ENCODE measurements at places on chromosomes 1 and 21.

- no peak for DNase-seq
These were observed 166.4 kb upstream of the PROX1 start for GRCh38 chr1:213821175-213821942.

DNA sequence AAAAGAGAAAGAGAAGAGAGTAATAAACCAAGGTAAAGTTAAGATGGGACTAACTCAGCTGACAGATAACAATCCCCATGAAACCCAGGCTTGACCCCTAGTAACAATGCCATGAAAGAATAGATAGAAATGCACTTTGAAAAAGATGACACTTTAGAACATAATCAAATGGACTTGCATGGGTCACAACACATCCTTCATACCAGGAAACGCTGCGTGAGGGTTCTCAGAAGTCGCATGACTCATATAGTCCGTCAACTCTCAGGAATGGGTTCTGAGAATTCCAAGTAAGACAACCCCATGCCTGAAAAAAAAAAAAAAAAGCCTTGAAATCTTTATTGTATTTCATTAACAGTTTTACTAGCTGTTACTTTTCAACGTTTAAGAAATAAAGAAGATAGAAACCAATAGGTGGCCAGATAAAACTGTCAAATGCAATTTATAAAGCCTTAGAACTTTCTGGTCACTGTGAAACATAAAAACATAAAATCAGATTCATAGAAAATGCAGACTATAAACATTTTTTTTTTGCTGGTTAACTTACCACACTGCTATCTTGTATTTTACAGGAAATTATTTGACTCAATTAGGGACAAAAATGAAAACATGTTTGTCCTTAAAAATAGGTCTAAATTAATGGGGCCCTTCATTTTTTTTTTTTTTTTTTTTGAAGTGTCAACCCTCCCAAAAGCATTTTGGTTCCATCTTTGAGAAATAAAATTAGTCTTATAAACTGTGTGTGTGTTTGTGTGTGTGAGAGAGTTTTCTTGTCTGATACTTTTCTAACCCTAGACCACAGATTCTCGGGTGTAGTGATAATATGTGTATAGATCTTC lies 202.1 kb downstream of the NCAM2 start:
- DNase-seq: no peak

- no peak for DNase-seq
These were observed 960 bp downstream of the MX2 start for GRCh38 chr21:41362605-41363369.

DNA sequence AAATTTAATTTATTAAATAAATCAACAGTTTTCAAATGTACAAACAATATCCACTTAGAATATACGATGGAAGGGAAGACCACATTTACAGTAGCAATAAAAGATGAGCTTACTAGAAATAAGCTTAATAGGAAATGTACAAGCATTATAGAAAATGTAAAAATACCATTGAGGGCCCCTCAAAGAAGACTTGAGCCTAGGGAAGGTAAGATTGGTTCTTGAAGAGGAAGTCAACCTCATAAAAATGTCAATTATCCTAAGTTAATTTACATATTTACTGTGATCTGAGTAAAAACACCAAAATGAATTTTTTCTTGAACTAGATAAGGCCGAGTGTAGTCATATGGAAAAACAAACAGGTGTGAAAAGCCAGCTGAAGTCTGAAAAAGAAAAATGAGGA lies 39.7 kb upstream of the TRIM67 start:
- DNase-seq: no peak

DNA sequence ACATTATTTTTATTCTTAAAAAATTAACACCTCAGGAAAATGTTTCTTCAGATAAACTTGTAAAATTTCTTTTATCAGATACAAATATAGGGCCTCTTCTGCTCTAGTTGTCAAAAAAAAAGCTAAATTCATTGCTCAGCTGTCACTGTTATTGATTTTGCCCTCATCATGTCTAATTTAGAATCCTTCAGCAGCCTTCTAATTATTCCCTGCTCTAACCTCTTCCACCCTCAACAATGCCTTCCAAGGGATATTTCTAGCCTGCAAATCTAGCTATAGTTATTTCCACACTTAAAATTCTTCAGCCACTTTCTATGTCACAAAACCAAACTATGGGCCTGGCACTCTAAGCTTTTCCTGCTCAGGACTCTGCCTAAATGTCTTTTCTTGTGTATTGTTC lies 25.2 kb downstream of the PDE4B start:
- no peak for DNase-seq

GRCh38 chr1:27873671-27874384 lies 1.5 kb downstream of the THEMIS2 start:
- DNase-seq: no peak

GRCh38 chr1:96944432-96945092 lies 223.0 kb downstream of the PTBP2 start:
- DNase-seq: no peak

GRCh38 chr1:63630666-63631065 lies 37.5 kb downstream of the PGM1 start:
- no peak for DNase-seq

DNA sequence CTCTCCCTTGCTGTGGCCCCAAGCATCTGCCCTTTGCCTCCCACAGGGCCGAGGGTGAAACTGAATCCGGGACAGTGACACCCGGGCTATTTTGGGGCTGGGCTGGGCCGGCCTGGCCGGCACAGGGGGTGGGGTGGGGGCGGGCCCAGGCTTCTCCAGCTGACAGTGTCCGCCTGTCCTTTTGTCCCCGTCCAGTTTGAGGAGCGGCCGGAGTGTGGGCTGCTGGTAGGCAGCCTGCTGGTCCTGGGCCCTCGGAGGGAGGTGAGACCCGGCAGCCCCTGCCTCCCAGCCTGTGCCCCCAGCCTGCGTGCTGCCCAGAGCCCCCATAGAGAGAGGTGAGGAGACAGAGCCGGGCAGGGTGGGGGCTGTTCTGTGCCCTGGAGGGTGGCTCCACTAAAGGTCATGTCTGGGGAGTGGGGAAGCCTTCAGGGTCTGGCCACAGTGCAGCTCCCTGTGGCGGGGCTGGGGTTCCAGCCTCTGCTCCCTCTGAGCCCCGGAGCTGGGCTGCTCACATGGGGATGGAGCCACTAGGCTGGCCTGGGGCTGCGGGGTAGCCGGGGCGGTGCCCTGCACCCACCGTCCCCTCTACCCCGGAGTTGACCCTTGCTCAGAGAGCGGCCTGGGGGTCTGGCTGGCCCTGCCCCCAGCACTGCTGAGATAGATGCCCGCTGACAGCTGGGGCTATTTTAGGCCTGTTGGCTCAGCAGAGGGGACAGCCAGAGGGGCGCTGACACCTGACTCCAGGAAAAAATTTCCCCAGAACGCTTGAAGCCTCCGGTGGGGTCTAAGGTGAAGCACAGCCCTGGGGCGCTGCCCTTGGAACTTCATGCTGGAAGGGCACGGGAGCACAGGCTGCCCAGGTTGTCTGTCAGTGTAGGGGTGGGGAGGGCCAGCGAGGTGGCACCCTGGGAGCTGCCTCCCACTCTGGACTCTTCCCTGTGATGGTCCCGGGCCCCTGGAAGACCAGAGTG lies at the start of gene OBSCN:
OBSCN (plus strand) TSS at position 194 of the 971 bp plus-strand sequence. CDS start 3,740 bp downstream, outside the sequence.
- no peak for DNase-seq

DNA sequence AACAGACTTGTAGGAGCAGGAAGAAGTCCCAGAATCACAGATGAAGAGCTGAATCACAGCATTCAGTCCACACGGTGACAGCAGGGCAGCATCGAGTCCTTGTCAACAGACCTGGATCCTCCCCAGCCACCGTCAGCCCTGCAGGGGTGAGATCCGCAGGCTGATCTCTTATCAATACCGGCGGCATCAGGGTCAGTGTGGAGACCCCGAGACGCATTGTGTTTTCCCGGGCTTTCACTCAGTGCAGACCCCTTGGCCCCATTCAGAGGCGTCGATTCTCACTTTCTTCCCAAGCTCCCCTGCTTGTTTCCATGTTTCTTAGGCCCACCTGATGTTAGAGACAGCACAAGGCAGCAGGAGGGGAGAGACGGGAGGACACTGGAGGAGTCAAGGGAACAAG lies 609.6 kb downstream of the PTPRU start:
- no peak for DNase-seq

GRCh38 chr1:87165177-87165576 lies 163.5 kb upstream of the LMO4 start:
- DNase-seq: no peak

DNA sequence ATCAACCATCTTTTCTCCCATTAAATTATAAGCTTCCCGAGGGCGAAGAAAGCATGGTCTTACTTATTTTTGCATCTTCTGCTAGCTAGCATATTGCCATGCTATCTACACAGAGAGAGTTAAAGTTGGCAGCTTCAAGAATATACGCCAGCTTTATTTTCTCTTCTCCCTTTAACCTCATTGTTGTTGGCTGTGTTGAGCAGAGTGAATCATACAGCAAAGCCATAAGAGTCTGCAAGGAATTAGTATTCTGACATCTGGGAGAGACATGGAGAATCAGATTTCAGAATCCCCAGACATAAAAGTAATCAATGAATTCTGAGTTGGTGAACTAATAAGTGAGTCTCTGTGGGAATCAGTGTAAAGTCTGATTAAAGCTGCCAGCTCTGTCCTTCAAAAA lies 649.6 kb upstream of the PTBP2 start:
- DNase-seq: no peak

GRCh38 chr1:228211531-228212414 lies 3.9 kb downstream of the OBSCN start:
- DNase-seq: no peak

- DNase-seq: no peak
These were observed 71.8 kb upstream of the ECE1 start for GRCh38 chr1:21362096-21362495.

DNA sequence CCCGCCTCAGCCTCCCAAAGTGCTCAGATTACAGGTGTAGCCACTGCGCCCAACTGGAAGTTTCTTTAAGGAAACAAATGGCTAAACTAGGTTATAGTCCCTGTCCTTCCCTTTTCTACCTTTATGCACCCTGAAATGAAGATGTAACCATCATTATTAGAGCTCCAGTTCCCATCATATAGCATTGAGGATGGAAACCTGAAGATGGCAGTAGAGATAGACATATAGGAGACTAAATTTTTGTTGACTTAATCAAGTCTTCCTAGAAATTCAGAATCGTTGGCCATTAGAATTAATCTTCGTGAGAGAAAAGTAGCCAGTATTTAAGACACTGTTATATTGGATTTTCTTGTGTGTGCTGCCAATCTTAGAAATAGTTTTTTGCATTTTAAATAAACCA lies 1016.3 kb upstream of the NCAM2 start:
- no peak for DNase-seq

DNA sequence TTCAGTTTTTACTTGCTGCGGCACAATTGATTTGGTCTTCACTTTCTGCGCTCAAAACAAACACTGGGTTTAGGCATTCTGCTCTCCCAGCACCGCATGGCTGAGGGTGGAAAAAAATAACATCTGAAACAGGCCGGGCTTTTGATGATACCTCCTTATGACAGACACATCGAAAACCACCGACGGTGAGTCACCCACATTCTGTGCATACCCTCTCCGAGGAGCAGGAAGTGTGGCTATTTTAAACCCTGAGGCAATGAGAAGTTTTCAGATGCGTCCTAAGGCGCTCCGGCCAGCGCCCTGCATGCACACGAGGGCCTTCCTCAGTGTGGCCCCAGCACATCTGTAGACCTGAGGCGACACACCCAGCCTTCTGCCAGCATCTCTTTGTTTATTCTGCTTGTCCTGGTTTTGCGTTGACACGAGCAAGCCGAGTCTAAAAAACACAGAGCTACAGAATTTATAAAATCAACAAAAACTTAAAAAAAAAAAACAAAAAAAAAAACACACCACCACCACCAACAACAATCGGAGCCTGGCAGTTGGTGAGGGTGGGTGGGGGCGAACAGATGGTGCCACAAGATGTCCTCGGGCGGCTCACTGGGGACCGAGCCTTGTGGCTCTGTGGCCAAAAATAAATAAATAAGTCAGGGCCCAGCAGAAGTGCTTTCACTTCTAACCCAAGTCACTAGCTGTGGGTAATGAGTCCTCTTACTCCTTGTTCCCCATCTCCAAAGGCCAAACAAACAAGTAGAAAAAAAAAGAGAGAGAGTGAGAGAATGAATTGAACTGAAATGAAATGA lies 162.6 kb upstream of the IRF2BP2 start:
- peak; percentile 89 for DNase-seq

DNA sequence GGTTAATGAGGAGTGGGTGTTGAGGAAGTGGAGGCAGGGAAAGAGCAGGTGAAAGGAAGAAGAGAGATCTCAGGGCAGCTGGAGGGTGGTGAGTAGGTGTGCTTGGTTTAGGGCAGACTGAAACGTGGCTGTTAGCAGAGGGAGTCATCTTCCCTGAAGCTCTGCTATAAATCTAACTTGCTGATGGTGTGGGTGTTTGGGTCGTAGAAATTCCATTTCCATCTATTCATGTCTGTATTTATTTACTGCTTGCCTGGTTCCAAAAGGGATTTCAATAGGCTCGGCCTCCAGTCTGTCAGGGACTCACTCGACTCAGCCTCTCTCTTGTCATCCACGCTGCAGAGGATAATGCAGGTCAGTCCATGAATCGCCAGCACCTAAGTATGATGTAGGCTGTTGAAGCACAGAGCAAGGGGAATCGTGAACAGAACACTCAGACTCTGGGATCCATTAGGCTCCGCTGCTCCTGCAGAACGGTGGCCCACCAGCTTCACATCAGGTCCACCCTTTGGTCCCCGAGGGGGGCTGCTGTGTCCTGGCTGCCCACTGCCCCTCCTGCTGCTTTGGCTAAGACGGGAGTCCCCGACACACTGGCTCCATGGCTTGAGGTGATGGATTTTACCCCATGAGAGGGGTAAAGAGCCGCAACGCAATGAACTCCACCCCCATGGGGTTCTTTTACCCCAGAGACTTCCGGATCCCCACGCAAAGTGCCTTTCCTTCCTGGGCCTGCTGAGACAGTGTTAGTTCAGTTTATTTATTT lies 156.2 kb downstream of the RHOU start:
- DNase-seq: no peak

GRCh38 chr1:87684713-87685205 lies 356.1 kb downstream of the LMO4 start:
- no peak for DNase-seq

DNA sequence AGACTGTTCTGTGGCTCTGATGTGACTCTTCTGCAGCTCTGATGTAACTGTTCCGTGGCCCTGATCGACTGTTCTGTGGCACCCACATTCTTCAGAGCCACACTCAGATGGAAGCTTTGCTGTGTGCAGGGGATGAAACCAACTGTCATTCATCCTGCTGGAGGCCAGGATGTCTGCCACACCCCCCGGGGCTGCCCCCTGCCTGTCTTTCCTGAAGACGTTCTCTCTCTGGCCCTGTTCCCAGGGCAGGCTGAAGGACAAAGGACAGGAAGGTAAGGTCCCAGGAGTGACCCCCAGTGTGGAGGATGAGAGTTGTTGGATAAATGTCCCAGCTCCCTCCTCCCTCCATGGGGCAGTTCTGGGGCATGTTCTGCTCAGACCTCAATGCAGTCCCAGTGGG lies 29.4 kb upstream of the UMODL1 start:
- no peak for DNase-seq

GRCh38 chr1:117036018-117036461 lies 24.1 kb upstream of the TTF2 start:
- DNase-seq: no peak

GRCh38 chr1:19715334-19716203 lies 50.9 kb downstream of the HTR6 start:
- DNase-seq: peak; percentile 75

GRCh38 chr1:58123051-58123450 lies 423.5 kb downstream of the OMA1 start:
- no peak for DNase-seq

GRCh38 chr21:26385721-26386120 lies 187.4 kb downstream of the CYYR1 start:
- no peak for DNase-seq

GRCh38 chr1:24737368-24738117 lies 7.7 kb upstream of the CLIC4 start:
- DNase-seq: no peak

- no peak for DNase-seq
These were observed 378.9 kb downstream of the DUSP10 start for GRCh38 chr1:221363039-221363438.

- DNase-seq: no peak
These were observed 1099.5 kb downstream of the PLA2G4A start for GRCh38 chr1:187928288-187928687.
